ENCODE measurements at places on chromosomes 1 and 21.

DNA sequence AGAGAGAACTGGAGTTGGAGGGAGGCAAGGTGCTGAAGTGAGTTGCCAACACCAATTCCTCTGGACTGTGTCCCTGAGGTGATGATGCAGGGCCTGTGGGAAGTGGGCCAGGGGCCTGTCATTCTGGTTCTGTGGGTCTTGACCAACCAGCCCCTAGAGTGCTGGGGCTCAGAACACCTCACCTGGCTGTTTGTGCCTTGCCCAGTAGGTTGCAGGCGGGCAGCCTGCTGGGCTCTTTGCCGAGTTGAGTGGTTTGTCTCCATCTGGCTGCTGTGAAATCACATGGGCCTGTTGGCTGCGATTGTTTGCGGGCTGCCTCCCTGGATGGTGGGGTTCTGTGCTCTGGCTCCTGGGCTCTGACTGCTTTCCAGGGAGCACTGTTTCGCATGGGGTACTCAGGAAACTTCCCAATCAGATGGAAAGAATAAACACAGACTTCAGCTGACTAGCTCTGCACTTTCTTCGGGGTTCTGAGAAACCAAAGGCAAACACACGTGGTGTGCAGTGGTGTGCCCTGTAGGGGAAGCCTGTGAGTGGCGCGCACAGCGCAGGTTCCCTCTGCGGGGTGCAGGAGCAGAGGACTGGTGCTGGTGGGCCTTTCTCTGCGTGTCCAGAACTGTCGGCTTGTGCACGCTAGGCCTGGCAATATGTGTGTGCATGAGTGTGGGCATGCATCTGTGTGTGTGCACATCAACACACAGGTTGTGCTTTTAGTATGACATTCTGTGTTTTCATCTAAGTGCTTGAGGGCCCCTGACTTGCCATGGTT is 95.1 kb downstream of the RHOU start:
- DNase-seq, result no peak

DNA sequence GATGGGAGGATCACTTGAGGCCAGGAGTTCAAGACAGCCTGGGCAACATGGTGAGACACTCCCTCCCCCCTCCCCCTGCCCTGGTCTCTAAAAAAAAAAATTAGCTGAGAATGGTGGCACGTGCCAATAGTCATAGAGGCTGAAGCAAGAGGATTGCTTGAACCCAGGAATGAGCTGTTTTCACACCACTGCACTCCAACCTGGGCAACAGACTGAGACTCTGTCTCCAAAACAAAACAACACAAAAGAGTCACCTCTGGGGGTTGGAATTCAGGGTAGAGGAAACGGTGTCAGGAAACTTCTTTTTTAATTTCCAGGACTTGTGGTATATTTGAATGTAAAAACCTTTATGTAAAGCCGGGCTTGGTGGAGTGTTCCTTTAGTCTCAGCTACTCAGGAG is 43.2 kb downstream of the RHOU start:
- no peak for DNase-seq

DNA sequence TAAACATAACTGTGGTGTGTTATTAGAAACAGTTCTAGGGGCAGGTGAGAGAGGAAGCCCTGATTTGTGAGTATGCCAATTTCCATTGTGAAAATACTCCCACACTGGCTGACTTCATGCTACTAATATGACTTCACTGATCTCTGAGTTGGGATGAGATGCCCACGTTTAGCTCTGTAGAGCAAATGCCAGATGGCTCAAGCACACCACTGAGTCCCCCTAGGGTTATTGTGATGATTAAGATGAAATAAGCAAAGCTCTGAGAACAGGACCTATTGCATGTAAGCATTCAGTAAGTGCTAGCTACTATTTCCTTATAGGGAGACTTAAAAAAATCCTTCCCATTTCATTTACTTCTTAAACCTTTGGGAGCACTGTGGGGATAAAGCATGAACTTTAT is 117.6 kb downstream of the CENPF start:
- DNase-seq, result no peak

DNA sequence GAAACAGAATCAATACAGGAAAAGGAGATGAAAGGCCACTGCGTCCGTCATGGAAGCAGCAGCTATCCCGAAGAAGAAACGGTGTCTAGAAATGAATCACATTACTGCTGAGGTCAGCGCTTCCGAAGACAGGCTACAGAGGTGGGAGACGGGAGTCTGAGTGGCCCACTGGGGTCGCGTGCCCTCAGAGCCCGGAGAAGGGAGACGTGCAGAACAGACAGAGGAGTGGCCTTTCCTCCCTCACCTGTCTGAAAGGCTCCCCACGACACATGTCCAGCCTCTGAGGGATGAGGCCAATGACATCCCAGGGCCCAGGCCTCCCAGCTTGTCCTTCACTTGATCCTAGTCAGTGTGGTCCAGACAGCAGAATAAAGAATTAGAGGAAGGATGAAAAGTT is 35.9 kb downstream of the VPS26C start:
- no peak for DNase-seq

GRCh38 chr1:94920061-94920460 is 6.8 kb downstream of the CNN3 start:
- DNase-seq, result no peak

GRCh38 chr1:165257969-165258459 is 98.5 kb downstream of the LMX1A start:
- peak; percentile 89 for DNase-seq

- DNase-seq, result no peak
Observed at GRCh38 chr21:38820471-38821239, 14.9 kb downstream of the ETS2 start.

GRCh38 chr1:13628218-13628617 is 44.6 kb downstream of the PDPN start:
- no peak for DNase-seq

GRCh38 chr1:99820546-99820945 is 29.6 kb upstream of the AGL start:
- no peak for DNase-seq

Measured in NCI-H345 (cell line).